NCI-H1436 (cell line): ENCODE measurements at places on chromosomes 5 and 9.
A peak's percentile ranks its signal among the peaks of the same experiment; 100 is the strongest.

GRCh38 chr5:31301833-31302232 lies 108.3 kb downstream of the CDH6 start:
- no peak for DNase-seq

DNA sequence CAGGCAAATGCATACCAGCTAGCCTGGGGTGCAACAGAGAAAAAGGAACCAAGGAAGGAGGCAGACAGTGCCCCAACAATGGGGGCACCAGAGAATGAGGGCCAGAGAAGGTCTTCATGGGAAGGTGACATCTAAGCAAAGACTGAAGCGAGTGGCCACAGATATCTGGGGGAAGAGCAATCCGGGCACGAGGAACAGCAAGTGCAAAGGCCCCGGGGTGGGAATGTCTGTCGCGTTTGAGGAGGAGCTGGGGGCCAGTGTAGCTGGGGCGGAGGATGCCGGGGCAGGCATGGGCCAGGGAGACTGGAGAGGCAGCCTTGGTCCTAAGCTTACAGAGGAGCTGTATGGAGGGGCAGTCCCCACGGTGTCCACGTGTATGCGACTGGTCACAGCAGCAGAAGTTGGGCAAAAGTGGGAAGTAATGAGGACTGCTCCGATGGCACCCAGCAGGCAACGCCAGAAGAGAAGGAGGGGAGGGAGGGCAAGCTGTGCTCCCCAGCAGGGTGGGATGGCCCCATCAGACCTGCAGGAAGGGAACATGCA lies 19.1 kb downstream of the EEIG1 start:
- DNase-seq = no peak

GRCh38 chr5:63811961-63812360 lies 150.3 kb downstream of the HTR1A start:
- no peak for DNase-seq

- no peak for DNase-seq
These were observed 314.3 kb downstream of the PDE4D start for GRCh38 chr5:59579101-59579823.

- no peak for DNase-seq
These were observed 633 bp upstream of the PPP1R26 start for GRCh38 chr9:135478829-135479468.

GRCh38 chr5:143541943-143542797 lies 138.7 kb upstream of the NR3C1 start:
- no peak for DNase-seq

DNA sequence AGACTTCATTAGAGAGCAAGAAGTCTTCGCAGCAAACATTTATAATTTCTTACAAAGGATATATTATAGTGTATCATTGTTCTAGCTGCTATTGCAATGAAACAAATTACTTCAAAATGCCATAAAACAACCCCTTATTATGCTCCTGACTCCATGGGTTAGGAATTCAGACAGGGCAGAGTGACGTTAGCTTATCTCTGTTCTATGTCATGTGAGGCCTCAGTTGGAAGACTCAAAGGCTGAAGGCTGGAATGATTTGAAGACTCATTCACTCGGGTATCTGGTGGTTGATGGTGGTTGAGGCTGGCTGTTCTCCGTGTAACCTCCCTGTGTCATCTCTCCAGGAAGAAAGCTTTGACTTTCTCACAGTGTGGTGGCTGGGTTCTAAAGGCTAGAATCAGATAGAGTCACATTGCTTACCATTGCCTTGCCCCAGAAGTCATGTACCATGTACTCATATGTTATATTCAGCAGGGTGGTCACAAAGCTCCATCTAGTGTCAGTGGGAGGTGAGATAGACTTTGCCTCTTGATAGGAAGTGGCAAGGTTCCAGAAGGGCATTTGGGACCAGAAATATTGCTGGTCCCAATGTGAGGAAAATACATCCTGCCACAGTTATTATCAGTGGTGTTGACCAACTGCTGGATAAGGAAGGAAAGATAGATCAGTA lies 226.9 kb downstream of the TMEM38B start:
- DNase-seq = no peak

DNA sequence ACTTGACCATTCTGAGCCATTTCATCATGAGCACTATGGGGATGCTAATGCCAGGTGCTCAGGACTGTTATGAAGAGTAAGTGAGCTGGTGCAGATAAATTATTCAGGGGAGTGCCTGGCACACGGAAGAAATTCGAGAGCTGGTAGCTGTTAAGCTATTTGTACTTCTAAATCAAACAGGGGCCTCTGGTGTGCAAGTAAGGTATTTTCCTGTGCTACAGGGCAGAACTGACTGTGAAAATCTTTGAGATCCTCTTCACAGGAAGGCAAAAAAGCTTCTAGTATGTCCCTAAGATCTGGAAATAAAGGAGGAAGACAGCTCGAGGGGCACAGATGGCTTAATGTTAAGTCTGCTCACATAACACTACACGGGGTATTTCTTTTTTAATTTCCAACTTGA lies 106.3 kb upstream of the SPOCK1 start:
- peak; percentile 43 for DNase-seq
